GM13976 (cell line): ENCODE measurements at places on chromosomes 12 and 14.

- no peak for DNase-seq
These were observed 242.6 kb downstream of the CPNE8 start for GRCh38 chr12:38662829-38663228.

- no peak for DNase-seq
These were observed 38.0 kb upstream of the NID2 start for GRCh38 chr14:52106840-52107239.

DNA sequence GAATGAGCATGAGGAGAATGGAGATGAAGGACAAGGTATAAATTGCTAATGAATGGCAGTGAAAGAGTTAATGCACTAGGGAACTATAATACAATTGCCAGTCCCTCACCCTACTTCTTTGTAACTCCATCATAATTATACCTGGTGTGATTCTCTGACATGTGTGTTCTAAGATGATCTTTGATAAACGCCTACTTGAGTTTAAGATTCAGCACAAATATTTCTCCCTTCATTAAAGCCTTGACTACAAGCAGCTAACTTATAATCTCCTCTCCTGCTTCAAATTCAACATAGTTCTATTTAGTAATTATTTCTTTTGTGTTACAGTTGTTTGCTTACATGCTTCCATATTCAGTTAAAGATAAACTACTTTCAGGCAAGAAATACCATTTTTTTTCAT lies 9.7 kb upstream of the CLEC2A start:
- no peak for DNase-seq

- DNase-seq, result no peak
These were observed 102.6 kb upstream of the MED13L start for GRCh38 chr12:116380108-116380507.

DNA sequence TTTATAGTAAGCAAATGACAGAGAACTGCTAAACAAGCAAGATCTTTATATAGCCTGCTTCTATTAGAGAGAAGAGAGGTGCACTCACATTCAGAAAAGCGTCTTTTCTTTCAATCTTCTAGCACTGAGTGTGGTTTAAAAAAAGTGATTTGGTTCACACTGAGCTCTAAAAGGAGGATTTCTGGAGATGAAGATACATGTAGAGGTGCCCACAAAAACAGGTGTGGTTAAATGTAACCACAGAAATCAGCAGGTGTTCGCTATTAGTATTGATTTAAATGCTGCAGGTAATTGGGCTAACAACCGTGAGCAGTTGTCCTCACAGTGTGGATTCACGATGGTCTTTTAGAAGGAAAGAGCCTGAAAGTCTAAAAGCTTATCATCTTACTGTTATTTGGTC lies 10.7 kb downstream of the PKP2 start:
- no peak for DNase-seq

DNA sequence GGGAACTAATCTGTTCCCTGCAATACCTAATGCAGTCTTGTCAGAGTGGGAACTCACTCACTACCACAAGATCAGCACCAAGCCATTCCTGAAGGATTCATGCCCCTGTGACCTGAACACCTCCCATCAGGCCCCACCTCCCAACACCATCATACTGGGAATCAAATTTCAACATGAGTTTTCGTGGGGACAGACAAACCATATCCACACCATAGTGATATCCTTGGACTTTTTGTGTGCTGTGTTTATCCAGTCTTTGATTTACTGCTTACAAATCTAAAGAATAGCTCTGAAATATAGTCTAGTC lies 243.5 kb downstream of the FBXL14 start:
- no peak for DNase-seq

GRCh38 chr12:76031081-76031413 lies 529 bp downstream of the PHLDA1 start:
- no peak for DNase-seq

- DNase-seq, result no peak
These were observed 141.6 kb upstream of the CPSF6 start for GRCh38 chr12:69097619-69098368.

- no peak for DNase-seq
These were observed 6.1 kb downstream of the CD9 start for GRCh38 chr12:6206327-6206726.

GRCh38 chr12:131346555-131347344 lies 364.1 kb upstream of the SFSWAP start:
- no peak for DNase-seq

DNA sequence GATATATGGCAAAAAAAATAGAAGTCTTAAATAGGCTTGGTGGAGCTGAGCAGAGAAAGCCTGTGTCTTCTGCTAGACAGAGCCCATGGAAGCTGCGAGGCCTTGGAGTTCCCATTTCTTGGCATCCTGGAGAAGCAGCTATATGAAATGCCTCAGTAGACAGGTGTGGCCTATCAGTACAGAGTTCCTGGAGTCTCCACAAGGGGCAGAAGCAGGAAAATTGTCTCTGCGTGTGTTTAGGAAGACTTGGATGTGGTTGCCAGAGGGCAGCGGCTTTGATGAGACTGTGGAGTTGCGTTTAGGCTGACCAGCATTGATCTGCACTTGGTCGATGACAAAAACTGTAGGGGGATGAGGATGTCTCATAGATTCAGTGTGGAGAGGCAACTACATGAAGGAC lies 334.5 kb upstream of the SEL1L start:
- DNase-seq, result no peak

DNA sequence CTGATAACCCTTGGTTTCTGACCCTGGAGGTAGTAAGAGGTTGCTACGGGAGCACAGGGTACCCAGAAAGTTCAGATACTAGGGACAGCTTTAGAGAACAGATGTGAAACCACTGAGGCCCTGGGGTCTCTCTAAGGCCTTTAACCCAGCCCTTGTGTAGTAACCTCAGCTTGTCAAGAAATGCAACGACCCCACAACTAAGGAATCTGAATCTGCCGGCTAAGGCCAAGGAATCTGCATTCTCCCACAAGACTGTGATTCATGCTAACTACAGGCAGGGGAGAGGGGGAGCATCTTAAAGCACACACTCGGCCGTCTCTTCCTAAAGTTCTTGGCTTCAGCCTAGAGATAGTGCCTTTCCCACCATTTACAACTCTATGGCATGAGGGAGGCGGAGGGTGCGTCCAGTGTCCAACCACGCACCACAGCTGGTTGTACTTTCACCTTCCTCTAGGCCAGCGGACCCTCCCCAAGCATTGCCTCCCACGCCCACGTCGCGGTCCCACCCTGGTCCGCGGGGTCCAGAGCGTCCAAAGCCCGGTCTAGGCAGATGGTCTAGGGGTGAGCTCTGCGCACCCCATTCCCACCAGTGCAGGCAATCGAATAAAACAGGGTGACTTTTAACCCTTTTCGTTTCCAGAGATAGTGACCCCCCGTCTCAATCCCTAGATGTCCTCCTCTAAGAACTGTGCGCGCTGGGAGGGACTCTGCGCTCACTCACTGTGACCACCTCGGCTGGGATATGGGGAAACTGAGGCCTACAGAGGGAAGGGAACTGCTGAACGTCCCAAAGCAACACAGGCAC lies 735 bp upstream of the VASH1 start:
- peak; percentile 32 for DNase-seq

DNA sequence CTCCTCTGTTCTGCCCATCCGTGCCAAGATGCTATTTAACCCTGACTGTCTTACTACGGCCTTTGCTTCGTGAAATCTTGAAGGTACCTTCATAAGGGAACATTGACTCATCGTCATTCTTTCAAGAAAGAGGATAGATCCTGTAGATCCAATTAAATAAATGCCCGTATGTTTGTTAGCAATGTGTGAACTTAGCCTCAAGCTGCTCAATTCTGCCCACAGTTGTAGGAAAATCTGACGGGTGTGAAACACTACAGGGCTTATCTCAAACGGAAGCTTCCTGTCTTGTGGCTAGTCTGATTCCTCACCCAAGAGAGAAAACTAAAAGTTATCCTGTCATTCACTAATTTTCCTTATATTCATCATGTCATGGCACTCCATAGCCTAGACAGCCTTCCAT lies 168.0 kb upstream of the TBX3 start:
- no peak for DNase-seq

GRCh38 chr14:105492971-105493871 lies 2.2 kb downstream of the TEDC1 start:
- no peak for DNase-seq

DNA sequence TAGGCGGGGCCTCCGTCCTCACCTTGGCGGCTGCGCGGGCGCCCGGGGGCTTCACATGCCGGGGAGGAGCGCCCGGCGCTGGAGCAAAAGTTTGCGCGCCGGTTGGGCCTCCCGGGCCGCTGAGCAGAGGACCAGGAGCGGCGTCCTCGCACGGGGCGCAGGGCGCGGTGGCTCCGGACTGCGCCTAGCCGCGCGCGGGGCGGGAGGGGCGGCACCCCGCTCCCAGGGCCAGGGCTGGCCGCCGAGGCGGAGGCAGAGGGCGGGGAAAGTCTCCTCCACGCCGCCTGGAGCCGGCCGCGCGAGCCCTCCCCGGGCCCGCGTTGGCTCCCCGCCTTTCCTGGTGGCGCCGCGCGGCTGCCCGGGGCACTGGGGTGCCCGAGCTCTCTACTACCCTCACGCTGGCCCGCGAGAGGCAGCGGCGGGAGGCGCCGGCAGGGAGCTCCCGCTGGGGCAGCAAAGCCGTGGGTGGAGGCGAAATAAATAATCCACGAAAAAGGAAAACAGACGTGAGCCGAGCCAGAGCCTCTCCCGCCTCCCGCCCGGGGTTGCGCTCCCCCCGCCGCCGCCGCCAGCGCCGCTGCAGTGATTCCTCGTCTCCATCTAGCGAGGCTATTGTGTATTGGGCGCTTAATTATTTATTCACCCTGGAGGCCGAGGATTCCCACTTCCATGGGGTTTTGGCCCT lies 400 bp upstream of the PRIMA1 start:
- DNase-seq, result no peak

- DNase-seq, result no peak
These were observed 19.6 kb downstream of the NINJ2 start for GRCh38 chr12:643475-644302.

DNA sequence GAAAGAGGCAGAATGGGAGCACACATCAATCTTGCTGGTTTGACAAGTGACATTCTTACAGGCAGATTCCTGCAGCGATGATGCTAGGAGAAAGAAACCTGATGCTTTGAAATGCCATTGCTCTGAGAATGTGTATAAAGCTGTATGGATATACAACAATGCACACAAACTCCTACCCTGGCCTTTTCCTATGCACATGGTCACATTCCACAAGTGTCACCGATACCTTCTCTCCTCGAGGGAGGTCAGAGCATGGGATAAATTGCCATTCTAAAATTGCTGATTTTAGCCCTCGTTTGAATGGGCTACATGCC lies 11.9 kb downstream of the FGF6 start:
- DNase-seq, result no peak
